GF-D8 (cell line): ENCODE measurements at places on chromosomes 13 and 19.

DNA sequence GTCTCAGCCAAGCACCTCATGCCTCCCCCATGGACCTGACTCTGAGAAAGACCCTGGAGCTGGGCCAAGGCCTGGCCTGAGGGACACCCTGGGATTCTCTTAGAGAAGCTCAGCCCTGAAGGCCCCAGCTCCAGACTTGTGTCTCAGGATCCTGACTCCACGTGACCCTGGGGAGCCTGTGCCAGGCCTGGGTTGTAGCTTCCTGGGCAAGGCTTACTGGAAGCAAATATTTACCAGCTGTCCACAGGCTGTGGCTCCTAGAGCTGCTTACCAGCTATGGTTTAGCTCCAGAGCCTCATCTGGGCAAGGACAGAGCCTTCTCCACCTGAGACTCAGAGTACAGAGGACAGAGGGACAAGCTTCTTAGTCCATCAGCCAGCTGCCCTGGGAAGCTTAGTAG, 61.0 kb upstream of the CEACAM8 start:
- DNase-seq: no peak

DNA sequence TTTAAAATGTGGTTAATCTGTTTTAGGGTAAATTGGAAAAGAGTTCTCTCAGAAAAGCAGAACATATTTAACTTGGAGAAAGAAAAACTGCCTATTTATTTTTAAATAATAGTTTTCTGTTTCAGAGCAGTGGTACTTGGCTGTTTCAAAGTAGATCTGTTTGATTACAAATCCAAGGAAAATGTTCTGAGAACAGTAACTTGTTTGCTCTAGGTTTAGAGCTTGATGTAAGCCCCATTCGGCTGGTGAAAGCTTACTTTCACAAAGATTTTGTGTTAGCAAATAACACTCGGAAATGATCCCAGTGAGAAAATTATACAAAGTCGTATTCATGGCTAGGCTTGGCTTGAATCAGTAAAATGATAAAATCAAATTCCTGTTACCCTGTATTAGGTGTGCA, 395.8 kb upstream of the GPC6 start:
- DNase-seq: no peak

DNA sequence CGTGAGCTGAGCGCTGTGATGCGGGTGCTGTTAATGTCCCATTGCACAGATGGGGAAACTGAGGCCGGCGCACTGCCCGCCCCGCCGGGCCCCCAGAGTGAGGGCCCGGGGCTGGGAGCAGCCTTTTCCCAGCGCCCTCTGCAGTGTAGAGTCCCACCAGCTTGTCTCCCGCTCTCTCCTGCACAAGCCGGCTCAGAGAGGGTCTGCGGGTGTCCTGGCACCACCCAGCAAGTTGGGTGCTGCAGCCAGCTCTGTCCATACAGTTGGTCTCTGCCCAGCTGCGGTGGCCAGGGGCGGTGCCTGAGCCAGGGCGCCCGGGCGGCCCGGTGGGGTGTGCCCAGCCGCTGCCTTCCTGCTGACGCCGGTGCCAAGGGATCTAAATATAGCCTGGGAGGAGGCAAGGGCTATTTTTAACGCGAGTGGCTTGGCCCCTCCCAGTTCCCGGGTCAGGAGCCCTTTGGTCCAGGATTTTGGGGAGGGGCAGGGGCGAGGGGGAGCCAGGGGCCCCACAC, 19.3 kb downstream of the GADD45B start:
- DNase-seq: no peak

DNA sequence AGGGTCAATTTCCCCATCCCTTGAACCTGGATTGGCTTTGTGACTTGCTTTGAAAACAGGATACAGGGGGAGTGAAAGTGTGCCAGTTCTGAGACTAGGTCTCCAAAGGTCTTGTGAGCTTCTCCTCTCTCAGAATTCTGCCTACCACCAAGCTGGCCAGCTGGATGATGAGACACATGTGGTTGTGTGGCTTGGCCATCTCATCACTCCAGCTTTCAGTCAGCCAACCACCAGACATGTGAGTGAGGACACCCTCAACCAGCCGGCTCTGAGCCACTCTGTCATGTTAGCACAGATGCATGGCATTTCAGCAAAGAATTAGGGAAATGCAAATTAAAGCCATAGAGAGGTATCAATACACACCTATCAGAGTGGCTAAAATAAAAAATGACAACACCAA, 29.5 kb downstream of the ENOX1 start:
- DNase-seq: no peak

GRCh38 chr19:40744554-40745401, 5.5 kb downstream of the ACTMAP start:
- DNase-seq: no peak

- no peak for DNase-seq
These were observed 18.7 kb upstream of the SLAIN1 start for GRCh38 chr13:77678691-77679235.

GRCh38 chr13:84553227-84553626, 671.0 kb upstream of the SLITRK1 start:
- DNase-seq: no peak

DNA sequence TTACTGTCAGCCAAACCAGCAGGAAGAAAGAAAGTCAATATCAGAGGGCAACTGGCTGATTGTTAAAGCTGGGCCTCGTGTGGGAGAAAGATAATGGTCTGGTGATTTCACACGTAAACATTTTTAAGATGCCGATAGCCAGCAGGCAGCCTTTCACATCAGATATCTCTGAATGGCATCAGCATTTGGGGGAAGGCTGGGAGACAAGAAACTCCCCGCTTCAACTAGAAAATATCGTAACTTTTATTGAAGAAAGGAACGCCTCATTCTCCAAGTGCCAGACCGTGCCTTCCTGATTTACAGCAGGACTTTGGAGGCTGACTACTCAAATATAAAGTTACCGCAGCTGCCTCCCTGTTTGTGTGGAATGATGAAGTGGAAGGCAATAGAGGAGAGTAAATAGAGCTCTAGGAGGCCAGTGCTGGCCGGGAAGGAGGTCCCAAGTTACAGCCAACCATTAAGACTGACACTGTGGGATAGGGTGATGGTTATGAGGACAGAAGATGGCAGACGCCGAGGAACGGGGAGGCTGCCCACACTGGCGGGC, 284.3 kb upstream of the MAB21L1 start:
- DNase-seq: no peak

DNA sequence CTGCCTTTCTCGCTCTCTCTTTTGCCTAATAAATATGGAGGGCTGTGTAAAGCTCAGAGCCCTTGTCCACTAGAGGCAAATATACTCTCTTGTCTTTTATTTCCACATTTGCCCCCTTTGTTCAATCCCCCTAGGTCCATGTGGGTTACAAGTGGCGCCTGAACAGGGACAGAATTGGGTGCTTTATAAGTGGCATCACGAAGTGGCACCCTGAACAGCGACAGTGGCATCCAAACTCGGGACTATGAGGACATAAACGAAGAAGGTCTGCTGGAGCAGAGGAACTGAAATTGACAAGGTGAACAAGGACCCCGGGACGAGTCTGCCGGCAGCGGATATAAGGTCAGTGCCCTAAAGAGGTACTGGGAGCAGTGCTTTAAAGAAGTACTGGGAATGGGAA, 4.3 kb upstream of the ZNF610 start:
- no peak for DNase-seq

DNA sequence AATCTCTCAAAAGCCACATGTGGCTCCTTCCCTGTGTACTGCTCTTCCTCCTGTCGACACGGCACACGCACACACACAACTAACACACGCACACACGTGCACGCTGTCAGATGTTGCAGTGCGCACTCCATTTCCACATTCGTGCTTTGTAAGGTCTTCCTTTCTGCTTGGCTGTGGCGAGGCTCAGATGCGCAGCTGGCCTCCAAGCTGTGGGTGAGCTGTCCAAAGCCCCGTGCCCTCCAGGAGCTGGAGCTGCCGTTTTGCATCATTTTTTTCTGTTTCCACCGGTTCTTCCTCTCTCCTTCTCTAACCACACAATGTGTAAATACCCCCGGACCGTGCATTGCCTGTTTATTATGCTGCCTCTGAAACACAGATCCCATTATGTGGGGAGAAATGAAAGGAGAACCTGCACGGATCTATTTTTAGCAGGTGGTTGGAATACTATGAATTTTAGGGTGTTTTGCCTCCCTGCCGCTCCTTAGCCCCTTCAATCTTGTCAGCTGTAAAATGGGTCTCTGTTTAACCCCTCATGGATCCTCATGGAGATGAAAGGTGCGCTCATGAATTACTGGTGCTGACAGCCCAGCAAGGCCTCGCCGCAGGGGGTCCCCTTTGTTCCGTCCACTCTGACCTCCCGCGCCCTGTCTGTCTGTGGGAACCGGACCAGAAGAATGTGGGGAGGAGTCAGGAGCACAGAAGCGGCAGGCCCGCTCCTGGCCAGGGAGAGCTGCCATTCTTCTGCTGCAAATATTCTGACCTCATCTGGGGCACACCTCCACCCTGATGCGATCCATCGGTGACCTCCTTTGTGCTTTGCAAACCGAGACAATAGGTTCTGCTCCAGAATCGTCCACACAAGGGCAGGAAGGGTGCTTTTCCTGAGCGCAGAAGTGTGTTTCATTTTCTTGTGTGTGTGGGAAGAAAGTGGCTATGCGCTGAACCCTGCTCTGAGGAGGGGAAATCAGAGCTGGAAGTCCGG, 137.7 kb downstream of the SOX1 start:
- DNase-seq: no peak

DNA sequence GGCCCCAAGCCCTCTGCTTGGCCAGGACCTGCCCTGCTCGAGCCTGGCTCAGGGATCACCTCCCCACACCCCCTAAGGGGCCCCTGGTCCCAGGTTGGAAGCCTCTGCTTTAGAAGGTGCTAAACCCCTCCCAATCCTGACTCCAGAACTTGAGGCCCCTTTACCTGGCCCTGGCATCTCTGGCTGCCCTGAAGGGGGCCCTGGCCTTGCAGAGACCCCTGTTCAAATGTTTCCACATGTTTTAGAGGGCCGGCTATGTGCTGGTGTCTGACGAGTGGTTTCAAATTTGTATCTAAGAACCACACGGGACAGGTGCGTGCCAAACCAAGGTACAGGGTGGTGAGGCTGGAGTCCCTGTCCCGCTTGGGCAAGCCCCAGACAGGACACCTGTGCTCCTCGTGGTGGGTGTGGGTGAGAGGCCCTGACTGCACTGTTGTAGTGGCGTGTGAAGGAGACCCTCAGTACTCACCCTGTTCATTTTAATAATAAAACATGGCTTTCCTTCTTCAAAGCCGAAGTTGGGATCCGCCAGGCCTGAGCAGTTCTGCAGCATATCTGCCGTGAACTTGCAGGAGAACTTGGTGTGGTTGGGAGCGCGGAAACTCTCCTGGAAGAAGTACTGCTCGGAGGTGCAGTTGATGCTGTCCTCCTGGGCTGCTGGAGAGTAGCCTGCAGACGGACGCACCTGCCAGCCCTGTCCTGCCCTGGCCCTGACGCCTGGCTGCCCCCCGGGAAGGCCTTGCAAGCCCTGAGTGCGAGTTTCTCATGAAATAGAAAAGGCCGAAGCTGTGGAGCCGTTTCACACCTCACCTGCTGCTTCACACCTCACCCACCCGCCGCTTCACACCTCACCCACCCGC, 5.4 kb downstream of the ATP4B start:
- DNase-seq: no peak

DNA sequence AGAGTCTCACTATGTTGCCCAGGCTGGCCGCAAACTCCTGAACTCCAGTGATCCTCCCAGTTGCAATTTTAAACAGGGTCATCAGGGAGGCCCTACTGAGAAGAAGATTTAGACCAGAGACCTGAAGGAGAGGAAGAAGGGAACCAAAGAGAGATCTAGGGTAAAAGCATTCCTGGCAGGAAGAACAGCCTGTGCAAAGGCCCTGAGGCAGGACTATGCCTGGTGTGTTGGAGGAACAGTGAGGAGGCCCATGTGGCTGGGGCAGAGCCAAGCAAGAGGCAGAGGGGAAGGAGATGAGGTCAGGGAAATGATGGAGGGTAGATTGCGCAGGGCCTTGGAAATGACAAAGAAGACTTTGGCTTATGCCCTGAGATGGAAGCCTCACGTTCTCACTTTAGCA, 34.5 kb downstream of the TINCR start:
- DNase-seq: no peak
